ENCODE measurements at places on chromosomes 11 and 22.

GRCh38 chr11:78110351-78110750, 29.1 kb downstream of the ALG8 start:
- no peaks in the 10 kb centered on the region for H3K27me3 ChIP-seq
- H3K27ac ChIP-seq = no peak overlapping the region

DNA sequence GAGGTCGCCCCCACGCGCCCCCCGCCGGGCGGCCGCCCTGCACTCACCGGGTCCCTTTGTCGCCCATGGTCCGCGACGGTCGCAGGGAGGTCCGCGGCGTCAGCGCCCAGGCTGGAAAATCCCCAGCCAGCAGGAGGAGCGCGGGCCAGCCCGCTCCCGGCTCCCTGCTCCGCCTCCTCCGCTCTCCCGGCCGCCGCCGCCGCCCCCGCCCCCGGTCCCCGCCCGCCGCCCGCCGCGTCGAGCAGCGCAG, at the start of gene ARRB1:
Gene ARRB1, minus strand, starts transcription at position 121 of the 250 bp plus-strand sequence. Its CDS starts 54 bp downstream, at position 67.
- H3K27ac ChIP-seq = peak within 1 kb of the TSS; percentile 92
- no peak for DNase-seq
- H3K4me1 ChIP-seq = peaks cover 48% of the 10 kb centered on the region
- peaks cover 20% of the 10 kb centered on the region for H3K27me3 ChIP-seq

- H3K27me3 ChIP-seq = peaks cover 15% of the 10 kb centered on the region
- H3K27ac ChIP-seq = no peak overlapping the region
- H3K4me1 ChIP-seq = peaks cover 52% of the 10 kb centered on the region
- no peak overlapping the region for H3K4me3 ChIP-seq
Observed at GRCh38 chr11:35109041-35109440, 29.9 kb upstream of the CD44 start.

GRCh38 chr11:64628596-64628995, 37.6 kb downstream of the SLC22A12 start:
- H3K4me3 ChIP-seq = no peak overlapping the region
- no peak overlapping the region for H3K27ac ChIP-seq
- no peak for DNase-seq
- H3K27me3 ChIP-seq = peaks cover 25% of the 10 kb centered on the region
- H3K36me3 ChIP-seq = no peaks in the 10 kb centered on the region

GRCh38 chr11:560305-561147, at the start of the genes LMNTD2 and RASSF7:
TSS of gene LMNTD2 (minus strand) at chr11:560738. CDS start at chr11:560716, 22 bp downstream.
TSS of gene RASSF7 (plus strand) at chr11:560970. CDS start at chr11:561769, 799 bp downstream.
- peak within 1 kb of the TSS; percentile 93 for H3K4me3 ChIP-seq
- H3K36me3 ChIP-seq = peaks cover 9% of the 10 kb centered on the region
- H3K27me3 ChIP-seq = peaks cover 43% of the 10 kb centered on the region
- peak within 1 kb of the TSS; percentile 74 for H3K27ac ChIP-seq

GRCh38 chr11:92123540-92123939, 101.1 kb upstream of the FAT3 start:
- H3K27ac ChIP-seq = no peak overlapping the region
- H3K4me3 ChIP-seq = no peak overlapping the region
- no peaks in the 10 kb centered on the region for H3K27me3 ChIP-seq
- H3K36me3 ChIP-seq = no peaks in the 10 kb centered on the region
- no peak for DNase-seq
- no peaks in the 10 kb centered on the region for H3K4me1 ChIP-seq

DNA sequence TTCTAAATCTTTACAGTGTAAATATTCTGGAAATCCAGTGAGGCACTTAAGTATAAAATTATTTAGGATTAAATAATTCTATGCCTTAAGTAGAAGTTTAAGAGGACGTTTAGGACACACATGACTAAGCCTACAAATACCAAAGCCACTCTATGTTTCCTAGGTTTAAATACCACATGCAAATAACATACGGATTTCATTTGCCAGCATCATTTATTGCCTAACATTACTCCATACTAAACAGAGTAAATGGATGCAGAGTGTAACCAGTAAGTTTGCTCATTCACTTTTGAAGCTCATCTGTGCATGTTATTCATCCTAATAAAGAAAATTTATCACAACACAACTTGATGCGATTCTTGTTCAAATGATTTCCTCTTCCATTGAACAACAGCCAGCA, 4.1 kb downstream of the BDNF start:
- H3K36me3 ChIP-seq = no peaks in the 10 kb centered on the region
- H3K4me3 ChIP-seq = no peak overlapping the region
- no peak overlapping the region for H3K27ac ChIP-seq
- H3K27me3 ChIP-seq = peaks cover 39% of the 10 kb centered on the region

DNA sequence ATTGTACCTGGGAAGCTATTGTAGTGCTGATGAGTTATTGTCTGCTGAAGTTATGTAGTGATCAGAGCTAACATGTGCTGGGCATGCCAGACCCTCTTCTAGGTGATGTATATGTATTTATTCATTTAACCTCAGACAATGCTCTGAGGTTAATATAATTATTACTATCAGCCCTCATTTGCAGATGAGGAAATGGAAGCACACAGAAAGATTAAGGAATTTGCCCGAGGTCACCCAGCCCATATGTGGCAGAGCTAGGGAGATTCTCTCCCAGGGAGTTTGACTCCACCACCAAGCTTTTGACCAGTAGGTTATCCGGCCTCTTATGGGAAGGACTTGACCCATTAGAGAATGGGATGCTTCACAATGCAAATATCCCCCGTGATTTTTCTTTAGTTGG, 114.2 kb upstream of the NAV2 start:
- no peaks in the 10 kb centered on the region for H3K36me3 ChIP-seq
- no peaks in the 10 kb centered on the region for H3K4me1 ChIP-seq
- no peak for DNase-seq
- H3K27me3 ChIP-seq = peaks cover 3% of the 10 kb centered on the region
- no peak overlapping the region for H3K4me3 ChIP-seq

GRCh38 chr11:114228435-114229411, 67.5 kb upstream of the NNMT start:
- peaks cover 18% of the 10 kb centered on the region for H3K4me1 ChIP-seq
- no peak for DNase-seq
- peaks cover 53% of the 10 kb centered on the region for H3K27me3 ChIP-seq

DNA sequence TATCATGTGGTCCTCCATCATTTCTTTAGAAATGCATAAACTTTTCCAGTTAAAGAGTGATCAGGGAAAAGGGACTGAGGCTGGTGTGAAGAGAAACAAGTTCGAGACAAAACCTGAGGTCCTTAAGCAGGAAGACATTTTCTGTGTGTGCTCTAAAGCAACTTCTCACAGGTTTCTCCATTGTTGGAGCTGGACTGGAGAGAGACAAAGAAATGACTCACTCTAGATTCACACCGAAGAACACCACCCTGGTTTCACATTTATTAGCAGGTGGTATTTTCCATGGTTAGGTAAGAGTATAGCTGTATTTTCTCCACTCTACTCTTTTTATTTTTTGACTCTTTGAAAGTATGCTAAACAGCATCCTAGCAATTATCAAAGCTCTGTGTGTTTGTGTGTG, 736.4 kb downstream of the KCNA4 start:
- no peak overlapping the region for H3K27ac ChIP-seq
- no peak overlapping the region for H3K4me3 ChIP-seq
- DNase-seq = no peak
- H3K4me1 ChIP-seq = no peaks in the 10 kb centered on the region

GRCh38 chr11:116823031-116823843, at the start of gene APOA4:
TSS of gene APOA4 (minus strand) at chr11:116823304. CDS start at chr11:116823191, 113 bp downstream.
- no peak for DNase-seq
- H3K4me3 ChIP-seq = no peak within 1 kb of the TSS
- no peak within 1 kb of the TSS for H3K27ac ChIP-seq
- H3K36me3 ChIP-seq = no peaks in the 10 kb centered on the region

DNA sequence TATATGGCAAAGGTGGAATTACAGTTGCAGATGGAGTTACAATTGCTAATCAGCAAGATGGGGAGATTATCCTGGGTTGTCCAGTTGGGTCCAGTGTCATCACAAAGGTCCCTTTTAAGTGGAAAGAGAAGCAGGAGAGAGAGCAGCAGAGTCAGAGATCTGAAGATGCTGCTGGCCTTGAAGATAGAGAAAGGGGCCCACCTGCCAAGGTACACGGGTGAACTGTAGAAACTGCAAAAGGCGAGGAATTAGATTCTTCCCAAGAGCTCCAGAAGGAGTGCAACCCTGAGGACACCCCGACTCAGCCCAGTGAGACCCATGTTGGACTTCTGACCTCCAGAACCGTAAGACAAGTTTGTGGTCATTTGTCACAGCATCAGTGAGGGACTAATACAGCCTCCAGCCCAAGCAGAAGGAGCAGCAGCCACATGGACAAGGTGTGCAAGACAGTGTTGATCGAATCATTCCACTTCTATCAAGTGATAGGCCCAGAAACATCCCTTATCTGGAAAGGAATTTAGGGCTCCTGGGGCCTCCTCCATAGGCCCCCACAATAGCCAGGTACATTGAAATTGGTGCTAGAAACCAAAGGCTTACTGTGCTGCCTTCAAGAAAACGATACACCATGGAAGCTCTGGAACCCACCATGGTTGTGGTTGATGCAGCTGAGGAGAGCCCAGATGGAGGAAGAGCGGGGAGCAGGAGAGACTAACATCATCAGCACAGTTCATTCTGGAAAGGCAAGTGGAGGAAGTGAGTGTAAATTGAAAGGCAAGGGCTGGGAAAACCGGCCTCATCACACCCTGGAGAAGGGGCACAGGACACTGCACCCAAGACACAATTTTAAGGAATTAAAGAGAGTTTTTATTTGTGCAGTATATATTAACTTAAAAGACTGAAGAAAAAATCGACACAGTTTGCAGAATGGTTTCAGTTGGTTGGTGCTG, 23.3 kb downstream of the SNAP29 start:
- H3K4me1 ChIP-seq = no peaks in the 10 kb centered on the region
- H3K4me3 ChIP-seq = no peak overlapping the region
- H3K27ac ChIP-seq = peak overlapping the region; percentile 64
- DNase-seq = no peak

DNA sequence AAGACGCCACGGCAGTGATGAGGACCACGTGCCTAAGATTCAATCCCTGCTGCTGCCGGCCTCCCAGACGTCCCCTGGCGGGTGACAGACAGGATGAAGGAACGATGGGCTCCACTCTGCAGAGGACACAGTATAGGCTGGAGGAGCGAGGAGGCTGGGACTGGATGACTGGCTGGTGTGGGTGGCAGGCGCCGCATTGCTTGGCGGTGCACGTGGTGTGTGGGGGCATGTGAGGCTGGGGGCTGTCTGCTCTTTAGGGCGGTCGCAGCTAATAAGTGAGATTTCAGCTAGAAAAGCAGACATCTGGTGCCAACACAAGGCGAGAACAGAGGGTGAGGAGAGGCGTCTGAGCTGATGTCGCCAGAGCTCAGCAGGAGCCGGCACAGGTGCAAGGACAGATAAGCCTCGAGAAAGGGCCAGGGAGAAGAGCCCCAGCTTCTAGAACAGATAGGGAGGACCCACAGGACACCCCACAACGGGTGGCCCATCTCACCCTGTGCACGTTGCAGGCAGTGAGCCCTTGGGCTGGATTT, 33.2 kb downstream of the TSPAN4 start:
- H3K4me1 ChIP-seq = no peaks in the 10 kb centered on the region
- DNase-seq = no peak
- H3K4me3 ChIP-seq = no peak overlapping the region
- no peaks in the 10 kb centered on the region for H3K27me3 ChIP-seq
- H3K36me3 ChIP-seq = peaks cover 1% of the 10 kb centered on the region

DNA sequence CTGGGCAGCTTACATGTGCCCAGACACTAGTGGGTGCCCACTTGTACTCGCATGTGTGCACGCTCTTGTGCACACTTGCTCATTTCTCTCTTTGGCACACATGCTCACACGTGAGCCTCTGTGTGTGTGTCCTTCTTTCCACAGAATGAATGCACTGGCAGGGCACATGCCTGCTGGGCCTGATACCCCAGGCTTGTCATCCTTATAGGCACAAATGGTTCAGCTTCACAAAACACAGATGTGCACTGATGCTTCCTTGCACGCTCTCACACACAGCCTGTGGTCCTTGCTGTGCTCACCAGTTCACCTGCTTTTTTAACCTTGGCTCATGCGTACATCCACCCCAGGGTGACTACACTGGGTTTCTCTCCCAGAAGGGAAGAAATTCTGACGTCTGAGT, 174.8 kb downstream of the BUD13 start:
- DNase-seq = no peak
- no peaks in the 10 kb centered on the region for H3K36me3 ChIP-seq

- H3K27me3 ChIP-seq = peaks cover 4% of the 10 kb centered on the region
- no peak for DNase-seq
- H3K4me3 ChIP-seq = no peak overlapping the region
- no peaks in the 10 kb centered on the region for H3K36me3 ChIP-seq
- no peak overlapping the region for H3K27ac ChIP-seq
- H3K4me1 ChIP-seq = peaks cover 6% of the 10 kb centered on the region
Observed at GRCh38 chr11:120612513-120613263, 101.1 kb downstream of the GRIK4 start.

- peaks cover 24% of the 10 kb centered on the region for H3K27me3 ChIP-seq
- no peaks in the 10 kb centered on the region for H3K36me3 ChIP-seq
- no peak overlapping the region for H3K4me3 ChIP-seq
- no peak overlapping the region for H3K27ac ChIP-seq
Observed at GRCh38 chr22:25021409-25021808, 68.9 kb downstream of the KIAA1671 start.

DNA sequence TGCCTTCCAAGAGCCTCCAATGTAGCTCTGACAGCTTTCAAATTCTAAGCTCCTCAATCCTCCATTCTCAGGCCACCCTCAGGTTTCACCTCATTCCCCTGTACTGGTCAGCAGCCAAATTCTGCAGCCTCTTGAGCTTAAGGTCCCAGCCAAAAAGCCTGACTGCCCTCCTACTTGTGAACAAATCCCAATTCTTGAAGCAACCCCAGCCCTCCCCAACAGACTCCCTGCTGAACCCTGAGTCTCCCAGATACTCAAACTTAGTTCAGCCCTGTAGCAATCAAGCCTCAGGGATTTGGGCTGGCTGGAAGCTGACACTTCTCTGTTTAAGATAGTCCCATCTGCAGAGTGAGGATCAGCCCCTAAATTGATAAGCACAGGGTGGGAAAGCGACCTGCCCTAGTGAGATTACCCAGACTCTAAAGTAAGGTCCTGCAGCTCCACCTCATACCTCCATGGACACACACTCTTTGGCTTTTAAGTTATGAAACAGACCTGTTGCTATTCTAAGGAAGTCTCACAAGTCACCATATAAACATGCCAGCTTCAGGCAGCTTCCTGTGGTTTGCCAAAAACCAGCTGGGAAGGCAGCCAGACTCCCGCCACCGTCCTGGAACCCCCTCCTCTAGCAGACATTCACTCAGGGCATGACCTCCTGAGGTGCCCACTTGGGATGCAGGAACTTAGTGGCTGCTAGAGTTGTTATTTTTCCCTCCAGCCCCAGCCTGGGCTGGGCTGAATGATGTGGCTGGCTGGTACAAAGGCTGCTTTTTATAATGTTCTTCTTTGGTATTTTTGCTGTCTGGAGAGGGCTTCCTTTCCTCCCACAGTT, 82.5 kb upstream of the PICALM start:
- no peak overlapping the region for H3K4me3 ChIP-seq
- peaks cover 18% of the 10 kb centered on the region for H3K27me3 ChIP-seq
- H3K4me1 ChIP-seq = peaks cover 31% of the 10 kb centered on the region
- H3K27ac ChIP-seq = peak overlapping the region; percentile 12
- no peaks in the 10 kb centered on the region for H3K36me3 ChIP-seq

- no peak for DNase-seq
- H3K4me1 ChIP-seq = peaks cover 44% of the 10 kb centered on the region
- peaks cover 65% of the 10 kb centered on the region for H3K27me3 ChIP-seq
- H3K36me3 ChIP-seq = no peaks in the 10 kb centered on the region
- peak overlapping the region; percentile 46 for H3K4me3 ChIP-seq
- H3K27ac ChIP-seq = peak overlapping the region; percentile 82
Observed at GRCh38 chr11:124752471-124753102, 532 bp upstream of the VSIG2 start.

Data from activated naive CD4-positive, alpha-beta T cell treated with anti-CD3 and anti-CD28 coated beads, Interleukin-2, amount 10 ng/mL, durations not matched to agents 7 days and 5 days (primary cell).